Tongue (tissue), 3 donors: ENCODE measurements at places on chromosomes 3 and 15. TPM values are rescaled to one million over a fixed set of nuclear protein-coding genes. Genes with fewer than 3 reads are reported as not detected.

DNA sequence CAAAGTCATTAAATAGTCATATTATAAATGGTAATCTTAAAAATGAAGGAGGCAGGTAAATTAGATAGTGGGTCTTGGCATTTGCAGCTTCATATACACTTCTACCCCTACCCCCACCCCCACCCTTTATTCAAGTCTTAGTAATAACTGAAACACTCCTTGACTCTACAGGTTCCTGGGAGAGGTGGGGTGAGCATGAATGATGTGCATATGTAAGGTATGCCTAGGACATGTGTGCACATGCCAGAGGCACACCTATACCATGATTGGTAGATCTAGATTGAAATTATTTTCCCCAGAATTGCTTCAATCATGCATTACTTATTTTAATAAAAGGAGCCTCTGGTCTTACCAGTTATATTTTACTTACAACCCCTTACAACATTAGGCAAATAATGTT is 40.1 kb upstream of the PDCD6IP start:
- DNase-seq = no peak

DNA sequence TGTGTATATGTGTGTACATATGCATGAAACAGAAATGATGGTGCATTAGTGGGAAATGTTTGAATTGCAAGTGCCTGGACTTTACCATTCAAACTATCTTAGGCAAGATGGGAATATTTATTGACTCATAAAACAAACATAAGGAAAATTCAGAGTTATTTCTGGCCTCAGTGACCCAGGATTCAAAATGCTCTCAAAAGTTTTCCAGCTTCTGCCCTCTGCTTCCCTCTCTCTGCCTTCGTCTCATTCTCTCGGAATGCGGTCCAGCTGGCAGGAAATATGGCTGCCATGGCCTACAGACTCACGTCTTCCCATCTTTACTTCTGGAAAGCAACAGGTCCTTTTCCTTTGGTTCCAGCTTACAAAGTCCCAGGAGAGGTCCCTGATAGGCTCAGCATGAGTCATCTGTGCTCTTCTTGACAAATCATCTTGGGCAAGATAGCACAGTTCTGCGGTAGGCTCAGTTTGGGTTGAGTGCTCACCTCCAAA is 8.7 kb upstream of the ZNF774 start:
- DNase-seq = no peak

GRCh38 chr3:8246070-8246469 is 255.6 kb upstream of the LMCD1 start:
- DNase-seq = no peak

DNA sequence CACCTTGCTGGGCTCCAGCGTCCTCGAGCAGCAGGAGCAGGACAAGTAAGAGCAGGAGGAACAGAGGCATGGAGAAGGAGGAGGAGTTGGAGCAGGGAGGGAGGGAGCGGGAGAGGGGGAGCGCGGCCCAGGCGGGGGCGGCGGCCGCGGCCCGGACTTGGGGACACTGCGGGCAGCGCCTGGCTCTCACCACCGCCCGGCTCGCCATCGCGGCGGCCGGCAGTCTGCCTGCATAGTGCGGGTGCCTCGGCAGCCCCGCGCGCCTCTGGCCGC is 440 bp downstream of the DCBLD2 start:
- DNase-seq = peak; percentile 67

DNA sequence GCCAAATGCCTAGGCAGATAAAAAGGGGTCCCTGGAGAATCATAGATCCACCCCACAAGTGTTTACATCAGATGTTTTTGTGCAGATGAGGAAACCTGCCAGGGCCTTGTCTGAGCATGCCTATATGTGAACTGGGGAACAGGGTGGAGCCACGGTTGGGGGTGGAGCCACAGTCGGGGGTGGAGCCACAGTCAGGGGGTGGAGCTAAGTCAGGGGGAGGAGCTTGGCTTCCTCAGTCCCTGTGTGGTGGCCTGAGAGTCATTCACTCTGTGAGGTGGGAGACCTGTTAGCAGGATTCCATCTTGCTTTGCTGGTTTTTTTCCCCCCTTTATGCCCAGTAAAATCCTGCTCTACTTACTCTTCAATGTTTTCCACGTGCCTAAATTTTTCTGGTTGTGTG is 57.8 kb upstream of the TGFBR2 start:
- no peak for DNase-seq

GRCh38 chr15:35208353-35208752 is 123.3 kb upstream of the NANOGP8 start:
- no peak for DNase-seq

CLDN11 gene
- total RNA-seq = 4.1 TPM

GRCh38 chr3:94069194-94069813 is 6.4 kb downstream of the NSUN3 start:
- DNase-seq = peak; percentile 45

- DNase-seq = no peak
Measured at GRCh38 chr3:108209579-108209978, 12.6 kb downstream of the IFT57 start.

DNA sequence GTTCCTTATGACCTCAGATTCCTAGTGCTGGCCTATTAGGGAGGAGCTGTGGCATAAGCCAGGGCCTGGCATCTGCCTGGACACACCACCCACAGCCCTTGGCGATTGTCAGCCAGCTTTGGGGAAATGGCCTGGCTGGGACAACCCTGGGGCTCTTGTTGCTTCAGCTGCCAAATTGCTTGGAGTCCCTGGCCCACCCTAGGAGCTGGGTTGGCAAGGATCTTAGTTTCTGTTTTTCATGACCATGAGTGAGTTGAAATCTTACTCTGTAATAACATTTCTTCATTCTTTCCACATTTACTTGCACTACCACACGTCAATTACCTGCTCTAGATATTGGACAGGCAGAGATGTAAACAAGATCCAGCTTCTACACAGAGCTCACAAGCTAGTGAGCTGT is 1.9 kb upstream of the MYZAP start:
- DNase-seq = peak; percentile 55

AP3S2 gene
- 58.5 TPM for total RNA-seq

- DNase-seq = peak; percentile 56
Measured at GRCh38 chr15:100115711-100116090, 226.1 kb downstream of the ADAMTS17 start.

DNA sequence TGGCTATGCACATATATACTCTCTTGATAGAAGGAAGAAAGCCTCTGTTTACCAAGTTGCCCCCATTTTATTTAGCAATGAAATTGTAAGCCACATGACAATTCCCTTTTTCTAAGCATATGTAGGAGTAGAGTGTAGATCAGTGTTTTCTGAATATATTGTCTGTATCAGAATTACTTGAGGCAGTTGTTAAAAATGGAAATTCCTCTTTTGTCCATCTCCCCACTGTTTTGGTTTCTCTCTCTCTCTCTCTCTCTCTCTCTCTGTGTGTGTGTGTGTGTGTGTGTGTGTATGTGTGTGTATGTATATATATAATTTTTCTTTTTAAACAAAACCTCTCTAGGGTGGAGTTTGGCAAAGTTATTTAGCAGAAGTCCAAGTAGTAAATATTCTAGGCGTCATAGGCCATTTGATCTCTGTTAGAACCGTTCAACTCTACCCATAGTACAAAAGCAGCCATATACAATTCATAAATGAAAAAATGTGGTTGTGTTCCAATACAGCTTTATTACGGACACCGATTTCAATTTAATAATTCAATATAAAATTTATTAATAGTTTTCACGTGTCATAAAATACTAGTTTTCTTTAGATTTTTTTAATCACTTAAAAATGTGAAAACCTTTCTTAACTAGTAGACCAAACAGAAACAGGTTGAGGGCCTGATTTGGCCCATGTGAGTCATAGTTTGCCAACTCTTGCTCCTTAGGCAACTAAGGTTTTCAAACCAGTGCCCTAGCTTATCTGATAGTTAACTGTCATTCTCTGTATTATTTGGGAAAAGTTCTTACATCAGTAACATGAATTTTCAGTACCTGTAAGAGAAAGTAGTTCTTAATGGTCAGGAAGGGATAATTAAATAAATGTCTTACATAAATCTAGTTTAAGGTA is 39.8 kb downstream of the UBE2E1 start:
- DNase-seq = no peak

CALML4 gene
- total RNA-seq = 4.3 TPM

CCR8 gene
- total RNA-seq = 1.1 TPM

GRCh38 chr3:188635258-188636042 is 481.5 kb downstream of the LPP start:
- DNase-seq = no peak

FBXO40 gene
- 12.7 TPM for total RNA-seq

DNA sequence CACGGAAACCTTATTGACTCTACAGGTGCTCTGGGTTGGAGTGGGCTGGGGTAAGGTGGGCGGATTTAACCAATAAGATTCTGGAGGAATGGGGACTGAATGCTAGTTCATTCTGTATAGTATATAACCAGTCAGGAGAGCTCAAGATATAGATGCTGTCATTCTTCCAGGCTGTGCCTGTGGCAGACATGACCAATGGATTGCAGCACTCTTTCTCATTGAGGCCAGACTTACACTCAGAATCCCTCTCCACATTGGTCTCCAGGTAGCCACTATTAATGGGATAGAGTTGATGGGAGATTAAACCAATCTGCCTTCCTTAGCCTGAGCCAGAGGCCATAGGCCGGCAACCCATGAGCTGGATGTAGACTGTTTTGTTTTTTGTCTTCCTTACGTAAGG is 82.8 kb upstream of the MEF2A start:
- DNase-seq = no peak

GRCh38 chr3:49720855-49721595 is 1.5 kb upstream of the AMIGO3 start:
- no peak for DNase-seq

- no peak for DNase-seq
Measured at GRCh38 chr3:53754325-53754724, 91.9 kb downstream of the CHDH start.

DNA sequence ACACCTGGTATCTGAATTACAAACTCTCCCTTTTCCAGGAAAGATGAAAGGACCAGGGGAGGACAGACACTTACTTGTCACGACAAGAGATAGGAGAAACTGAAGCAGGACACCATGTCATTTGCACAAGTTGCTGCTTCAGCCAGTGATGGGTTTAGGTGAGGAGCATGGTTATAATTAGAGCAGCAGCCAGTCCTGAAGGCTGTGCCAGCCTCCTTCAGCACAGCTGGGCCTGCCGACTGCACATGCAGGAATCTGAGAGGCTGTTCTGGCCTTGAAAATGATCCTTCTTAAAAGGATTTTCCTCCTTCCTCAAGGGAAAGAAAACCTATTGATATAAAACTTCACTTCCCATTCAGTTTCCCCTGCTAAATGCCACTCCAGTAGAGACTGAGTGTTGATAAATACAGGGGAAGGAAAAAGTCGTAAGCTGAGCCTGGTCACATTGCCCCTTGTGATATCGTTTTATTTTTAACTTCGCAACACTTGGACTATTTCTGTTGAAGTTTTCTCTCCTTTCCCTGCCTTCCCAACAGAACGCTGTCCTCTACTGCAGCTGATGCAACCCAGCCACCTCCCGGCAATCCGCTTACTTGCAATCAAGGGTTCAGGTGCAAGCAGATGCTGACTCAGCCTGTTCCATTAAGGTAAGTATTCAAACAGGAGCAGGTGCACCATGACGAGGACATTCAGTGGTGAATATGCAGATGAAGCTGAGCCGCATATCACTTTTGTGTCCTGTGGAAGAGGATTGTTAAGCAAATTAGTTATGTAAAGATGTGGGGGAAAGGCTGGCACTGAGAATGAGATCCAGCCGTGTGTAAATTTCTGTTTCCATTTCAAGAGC is at the start of gene FBXO40:
TSS of gene FBXO40 (plus strand) at position 524 of the 847 bp plus-strand sequence. CDS start 27,197 bp downstream, outside the sequence.
- DNase-seq = peak; percentile 39

- DNase-seq = peak; percentile 89
Measured at GRCh38 chr3:106826791-106827311, 550.4 kb upstream of the CCDC54 start.

SNRPN gene
- total RNA-seq = 181 TPM

RBPMS2 gene
- 0.41 TPM for total RNA-seq

BLM gene
- total RNA-seq = 7.3 TPM

IGSF10 gene
- 15.3 TPM for total RNA-seq

PLA2G4E gene
- total RNA-seq = 1.9 TPM

DNA sequence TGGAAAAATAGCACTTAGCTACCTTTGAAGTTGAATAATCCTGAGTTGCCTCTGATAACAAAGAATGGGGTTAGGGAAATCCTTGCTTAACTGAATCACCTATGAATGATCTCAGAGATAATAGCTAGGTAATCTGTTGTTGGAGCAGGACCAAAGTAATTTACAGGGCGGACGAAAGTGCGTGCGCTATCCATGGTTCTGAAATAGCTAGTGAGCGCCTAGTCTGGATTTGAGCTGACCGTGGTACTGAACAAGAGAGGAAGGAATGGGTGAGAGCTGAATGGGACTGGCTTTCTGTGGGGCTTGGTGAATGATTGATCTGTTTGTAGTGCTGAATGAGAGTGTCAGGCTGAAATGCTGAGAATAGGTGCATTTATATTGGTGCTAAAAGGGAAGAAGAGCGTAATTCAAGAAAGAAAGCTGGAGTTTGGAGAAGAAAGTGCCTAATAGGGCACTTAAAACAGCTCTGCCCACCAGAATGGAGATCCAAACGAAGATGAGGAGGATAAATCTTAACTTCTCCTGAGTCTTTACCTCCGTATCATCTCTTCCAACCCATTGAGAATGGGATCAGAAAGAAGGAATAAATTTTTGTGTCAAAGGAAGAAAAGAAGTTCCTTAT is 10.1 kb downstream of the SCN10A start:
- DNase-seq = peak; percentile 89

DNA sequence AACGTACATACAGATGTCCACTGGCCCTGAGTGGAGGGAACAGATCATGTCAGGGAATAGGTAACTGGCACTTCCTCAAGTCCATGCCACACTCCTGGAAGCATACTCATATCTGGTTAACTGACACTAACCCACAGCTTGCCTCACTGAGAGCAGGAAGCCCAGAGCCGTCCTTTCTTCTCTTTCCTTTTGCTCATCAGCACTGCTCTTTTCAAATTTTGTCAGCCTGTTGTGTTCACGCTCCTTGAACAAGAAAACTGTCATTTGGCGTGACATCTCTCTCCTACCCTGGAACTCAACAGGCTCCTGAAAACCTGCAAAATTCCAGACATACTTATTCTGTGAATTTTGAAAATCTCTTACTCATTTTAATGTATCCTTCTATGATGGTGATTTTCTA is 360.2 kb downstream of the MAGI1 start:
- no peak for DNase-seq

MYO5C gene
- total RNA-seq = 11.0 TPM

CA12 gene
- total RNA-seq = 8.9 TPM

DNA sequence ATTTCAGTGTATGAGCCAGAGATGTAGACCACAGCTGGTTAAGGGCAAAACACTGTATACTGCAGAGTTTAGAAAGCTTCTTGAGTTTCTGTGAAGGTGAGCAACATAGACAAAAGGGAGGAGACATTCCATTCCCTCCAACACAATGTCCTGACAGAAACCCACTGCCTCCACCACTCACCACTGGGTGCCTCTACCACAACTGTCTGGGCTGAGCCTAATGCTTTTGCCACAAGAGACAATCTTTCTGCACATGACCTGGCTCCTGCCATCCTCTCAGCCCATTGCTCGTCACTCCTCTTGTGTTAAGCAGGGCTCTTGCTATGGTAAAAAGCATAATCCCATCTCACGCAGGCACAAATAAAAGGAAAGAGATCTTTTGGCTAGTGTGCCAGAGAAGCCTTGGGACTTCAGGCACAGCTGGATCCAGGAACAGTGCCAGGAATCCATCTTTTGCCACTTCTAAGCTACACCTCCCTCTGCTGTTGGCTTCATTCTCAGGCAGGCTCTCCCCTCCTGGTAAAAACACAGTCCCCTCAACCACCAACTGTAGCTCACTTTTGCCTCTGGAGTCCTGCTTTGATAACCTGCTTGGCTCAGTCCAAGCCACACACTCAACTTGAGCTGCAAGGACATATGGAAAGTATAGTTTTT is 140.6 kb upstream of the PRR20G start:
- peak; percentile 85 for DNase-seq

GRCh38 chr15:74428442-74428787 is 5.3 kb downstream of the SEMA7A start:
- no peak for DNase-seq
